ENCODE measurements at places on chromosomes 5 and 9. TPM values are rescaled to one million over a fixed set of nuclear protein-coding genes. Genes with fewer than 3 reads are reported as not detected.

The FLT4 gene
- 2.0 TPM for total RNA-seq

The ADAMTS19 gene
- not detected for total RNA-seq

The CEL gene
- 0.88 TPM for total RNA-seq

The TMEM171 gene
- total RNA-seq: 6.4 TPM

The ALDOB gene
- total RNA-seq: not detected

The KCNN2 gene
- not detected for total RNA-seq

The FAM163B gene
- total RNA-seq: not detected

The ANKRD31 gene
- 0.06 TPM for total RNA-seq

Measured in A549 treated with ZK216348 at 1 μM for 4 hours (cell line).